Activated naive CD4-positive, alpha-beta T cell treated with anti-CD3 and anti-CD28 coated beads, Interleukin-2, amount 10 ng/mL, durations not matched to agents 7 days and 5 days (primary cell): ENCODE measurements at places on chromosomes 5 and 9.
A peak's percentile ranks its signal among the peaks of the same experiment; 100 is the strongest.

DNA sequence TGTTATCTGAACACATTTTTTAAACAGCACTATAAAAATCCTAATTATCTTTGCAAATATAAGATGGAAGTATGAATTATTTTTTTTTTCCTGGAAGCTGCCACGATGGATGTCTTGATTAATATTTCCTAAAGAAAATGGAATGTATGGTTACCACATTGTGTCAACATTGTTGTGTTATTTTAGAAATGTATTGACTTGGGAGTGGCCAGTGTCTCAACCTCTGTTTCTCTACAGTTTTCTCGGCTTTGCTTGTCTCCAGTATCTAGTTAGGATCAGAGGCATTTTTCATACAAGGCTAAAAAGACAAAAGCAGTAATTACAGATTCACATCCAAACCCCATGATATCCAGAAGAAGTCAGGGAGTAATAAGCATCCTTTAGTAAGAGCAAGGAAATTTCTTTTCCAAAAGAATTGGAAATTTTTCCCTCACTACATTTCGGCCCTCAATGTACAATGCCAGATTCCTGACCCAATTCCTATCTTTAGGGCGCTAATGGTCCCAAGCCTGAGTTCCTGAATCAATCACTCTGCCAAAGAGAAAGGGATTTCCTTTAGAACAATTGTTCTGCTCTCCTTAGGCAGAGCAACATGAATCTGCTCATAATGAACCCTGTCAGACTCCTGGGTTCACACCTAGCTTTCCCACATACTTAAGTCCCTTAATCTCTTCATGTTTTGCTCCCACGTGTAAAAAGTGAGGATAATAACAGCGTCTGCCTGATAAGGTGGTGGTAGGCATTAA lies 111.7 kb downstream of the EDIL3 start:
- H3K4me1 ChIP-seq: no peaks in the 10 kb centered on the region
- DNase-seq: no peak
- no peaks in the 10 kb centered on the region for H3K36me3 ChIP-seq
- H3K4me3 ChIP-seq: no peak overlapping the region
- H3K27ac ChIP-seq: no peak overlapping the region

- no peak overlapping the region for H3K4me3 ChIP-seq
- H3K27me3 ChIP-seq: no peaks in the 10 kb centered on the region
- H3K36me3 ChIP-seq: peaks cover 82% of the 10 kb centered on the region
- peaks cover 8% of the 10 kb centered on the region for H3K4me1 ChIP-seq
- no peak for DNase-seq
- H3K27ac ChIP-seq: no peak overlapping the region
Measured at GRCh38 chr9:374736-375135, 160.1 kb downstream of the DOCK8 start.

GRCh38 chr5:167796672-167797071 lies 494.8 kb upstream of the WWC1 start:
- no peak overlapping the region for H3K27ac ChIP-seq
- H3K4me1 ChIP-seq: no peaks in the 10 kb centered on the region
- H3K4me3 ChIP-seq: no peak overlapping the region
- H3K27me3 ChIP-seq: no peaks in the 10 kb centered on the region
- DNase-seq: no peak

GRCh38 chr9:25677301-25678146 lies 720 bp downstream of the TUSC1 start:
- H3K27ac ChIP-seq: no peak overlapping the region
- no peaks in the 10 kb centered on the region for H3K4me1 ChIP-seq
- H3K27me3 ChIP-seq: peaks cover 18% of the 10 kb centered on the region
- no peak overlapping the region for H3K4me3 ChIP-seq
- DNase-seq: peak; percentile 23

- H3K36me3 ChIP-seq: peaks cover 6% of the 10 kb centered on the region
- DNase-seq: no peak
- H3K27me3 ChIP-seq: peaks cover 4% of the 10 kb centered on the region
- no peak overlapping the region for H3K4me3 ChIP-seq
- no peak overlapping the region for H3K27ac ChIP-seq
Measured at GRCh38 chr9:136039488-136039887, 55.6 kb downstream of the NACC2 start.

DNA sequence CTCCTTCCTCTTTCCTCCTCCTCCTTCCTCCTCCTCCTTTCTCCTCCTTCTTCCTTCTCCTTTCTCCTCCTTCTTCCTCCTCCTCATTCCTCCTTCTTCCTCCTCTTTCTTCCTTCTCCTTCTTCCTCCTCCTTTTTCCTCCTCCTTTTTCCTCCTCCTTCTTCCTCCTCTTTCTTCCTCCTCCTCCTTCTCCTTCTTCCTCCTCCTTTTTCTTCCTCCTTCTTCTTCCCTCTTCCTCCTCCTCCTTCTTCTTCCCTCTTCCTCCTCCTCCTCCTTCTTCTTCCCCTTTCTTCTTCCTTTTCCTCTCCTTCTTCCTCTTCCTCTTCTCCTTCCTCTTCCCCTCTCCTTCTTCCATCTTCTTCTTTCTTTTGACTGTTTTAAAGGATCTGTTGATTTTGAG lies 538.8 kb downstream of the TMEM38B start:
- no peak overlapping the region for H3K27ac ChIP-seq
- no peaks in the 10 kb centered on the region for H3K36me3 ChIP-seq
- no peak for DNase-seq
- H3K4me1 ChIP-seq: no peaks in the 10 kb centered on the region

DNA sequence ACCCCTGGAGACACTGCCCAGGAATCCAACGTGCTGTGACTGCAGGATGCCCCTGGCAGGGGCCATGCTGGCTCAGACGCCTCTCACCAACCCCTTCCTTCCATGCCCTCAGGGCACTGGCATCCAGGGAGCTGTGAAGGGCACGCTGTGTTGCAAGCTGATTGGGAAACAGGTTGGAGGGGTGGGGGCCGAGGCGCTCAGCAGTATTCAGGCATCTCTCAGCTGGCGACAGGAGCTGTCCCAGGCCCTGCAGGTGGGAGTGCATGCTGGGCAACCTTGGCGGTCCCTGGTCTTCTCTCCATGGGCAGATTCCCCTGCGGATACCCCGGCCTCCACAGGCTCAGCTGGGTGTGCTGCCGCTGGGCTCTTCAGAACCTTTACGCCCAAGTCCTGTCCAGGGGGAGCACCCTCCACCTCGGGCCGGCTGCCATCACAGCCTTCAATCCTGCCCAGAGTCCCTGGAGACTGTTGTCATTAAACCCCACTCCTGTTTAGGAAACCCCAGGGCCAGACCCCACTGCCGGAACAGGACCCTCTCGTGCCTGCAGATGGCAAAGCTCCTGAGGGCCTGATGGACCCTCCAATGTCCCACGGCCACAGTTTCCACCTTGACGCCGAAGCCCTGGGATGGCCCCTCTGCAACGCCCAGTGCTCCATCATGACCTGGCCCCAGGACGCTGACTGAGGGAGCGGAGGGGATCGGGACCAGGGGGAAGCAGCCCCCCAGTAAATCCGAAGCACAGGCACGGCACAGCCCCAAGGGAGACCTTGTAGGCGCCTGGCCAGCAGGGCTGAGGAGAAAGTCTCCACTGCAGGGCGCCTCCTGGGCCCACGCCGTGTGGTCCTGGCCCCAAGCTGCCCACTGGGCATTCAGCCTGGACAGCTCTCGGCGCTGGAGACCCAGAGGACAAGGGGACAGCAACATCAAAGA lies 9.3 kb downstream of the TPPP start:
- no peaks in the 10 kb centered on the region for H3K36me3 ChIP-seq
- no peaks in the 10 kb centered on the region for H3K4me1 ChIP-seq
- peak; percentile 16 for DNase-seq
- no peak overlapping the region for H3K4me3 ChIP-seq
- peaks cover 5% of the 10 kb centered on the region for H3K27me3 ChIP-seq
- no peak overlapping the region for H3K27ac ChIP-seq

DNA sequence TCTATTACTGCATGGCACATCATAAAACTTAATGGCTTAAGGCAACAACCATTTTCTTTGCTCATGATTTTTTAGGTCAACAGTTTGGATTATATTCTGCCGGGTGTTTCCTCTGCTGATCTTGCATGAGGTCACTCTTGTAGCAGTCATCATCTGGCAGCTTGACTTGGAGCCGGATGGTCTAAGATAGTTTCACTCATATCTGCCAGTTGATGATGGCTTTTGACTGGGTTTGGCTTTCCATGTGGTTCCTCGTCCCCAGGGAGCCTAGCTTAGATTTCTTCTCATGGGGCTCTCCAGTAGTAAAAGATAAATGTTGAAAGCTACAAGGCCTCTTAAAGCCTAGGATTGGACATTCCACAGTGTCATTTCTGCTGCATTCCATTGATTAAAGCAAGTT lies 27.4 kb downstream of the LNPEP start:
- peaks cover 53% of the 10 kb centered on the region for H3K36me3 ChIP-seq
- peak overlapping the region; percentile 91 for H3K27ac ChIP-seq
- peak; percentile 37 for DNase-seq
- H3K4me1 ChIP-seq: peaks cover 71% of the 10 kb centered on the region

DNA sequence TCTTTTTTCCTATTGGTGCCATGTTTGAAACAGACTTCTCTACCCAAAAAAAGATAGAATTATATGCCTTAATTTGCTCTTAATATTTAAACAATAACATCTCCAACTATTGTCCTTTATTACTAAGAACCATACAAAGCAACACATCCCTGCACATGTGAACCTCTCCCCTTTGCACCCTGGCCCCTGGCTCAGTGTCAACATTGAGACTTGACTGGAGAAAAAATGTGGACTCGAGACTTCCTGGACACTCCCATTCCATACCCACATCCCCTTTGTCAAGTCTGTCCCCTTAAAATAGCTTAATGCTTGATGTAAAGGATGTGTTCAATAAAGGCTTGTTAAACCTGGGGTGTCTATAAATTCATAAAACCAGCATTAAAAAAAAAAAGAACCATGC lies 53.2 kb downstream of the TTC39B start:
- no peaks in the 10 kb centered on the region for H3K4me1 ChIP-seq
- H3K36me3 ChIP-seq: peaks cover 5% of the 10 kb centered on the region
- H3K4me3 ChIP-seq: no peak overlapping the region
- no peaks in the 10 kb centered on the region for H3K27me3 ChIP-seq
- H3K27ac ChIP-seq: no peak overlapping the region

DNA sequence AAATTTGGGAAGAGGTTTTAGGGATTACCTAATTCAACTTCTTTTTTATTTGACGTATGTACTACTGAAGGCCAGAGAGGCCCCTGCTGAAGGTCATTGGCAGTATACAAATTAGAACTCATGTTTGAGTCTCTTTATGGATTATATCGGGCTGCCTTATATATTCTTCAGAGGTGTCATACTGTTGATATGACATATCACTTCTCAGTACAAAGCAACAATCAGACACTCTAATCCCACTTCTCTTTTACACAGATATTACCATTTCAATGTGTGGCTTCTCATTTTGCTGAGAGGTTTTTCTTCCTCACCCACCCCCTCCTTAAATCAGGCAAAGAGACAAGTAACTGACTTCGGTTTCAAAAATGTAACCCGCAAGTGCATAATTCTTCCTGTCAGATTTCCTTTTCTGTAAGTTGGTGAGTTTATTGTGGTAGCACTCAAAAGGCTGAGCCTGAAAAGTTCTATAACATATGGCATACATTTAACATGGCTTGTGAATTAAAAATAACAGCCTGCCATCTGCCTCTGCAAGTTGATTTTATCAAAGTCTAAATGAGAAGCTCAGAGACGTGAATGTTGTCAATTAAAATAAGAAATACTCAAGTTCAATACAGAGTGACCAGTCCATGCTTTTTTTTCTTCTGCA lies 163.6 kb upstream of the RORB start:
- no peaks in the 10 kb centered on the region for H3K36me3 ChIP-seq
- peaks cover 11% of the 10 kb centered on the region for H3K4me1 ChIP-seq
- no peak overlapping the region for H3K27ac ChIP-seq

DNA sequence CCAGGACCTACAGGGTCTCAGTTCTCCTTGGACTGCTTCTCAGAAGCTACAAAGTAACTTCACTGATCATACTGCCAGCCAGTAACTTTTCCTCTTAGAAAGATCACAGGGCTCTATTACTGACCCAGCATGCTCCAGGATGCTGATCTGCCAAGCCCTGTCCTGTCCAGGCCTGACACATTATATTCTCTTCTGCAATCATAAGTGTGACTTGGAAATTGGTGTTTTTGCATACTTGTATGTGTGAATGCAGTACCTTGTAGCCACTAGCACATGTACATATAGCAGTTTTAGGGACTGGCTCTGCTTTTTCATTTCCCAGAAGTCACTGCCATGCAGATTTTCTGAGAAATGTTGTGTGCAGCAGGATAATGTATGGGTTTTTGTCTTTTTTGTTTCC lies 40.1 kb upstream of the CCNH start:
- peaks cover 12% of the 10 kb centered on the region for H3K4me1 ChIP-seq
- no peak overlapping the region for H3K4me3 ChIP-seq
- H3K36me3 ChIP-seq: no peaks in the 10 kb centered on the region
- no peak for DNase-seq
